Type B pancreatic cell (in vitro differentiated cells): ENCODE measurements at places on chromosomes 5 and 9.

- no peak overlapping the region for H3K4me3 ChIP-seq
- no peaks in the 10 kb centered on the region for H3K27me3 ChIP-seq
- H3K27ac ChIP-seq: no peak overlapping the region
- no peaks in the 10 kb centered on the region for H3K36me3 ChIP-seq
- no peak for DNase-seq
- peaks cover 5% of the 10 kb centered on the region for H3K4me1 ChIP-seq
These were observed 144.4 kb downstream of the COMMD10 start for GRCh38 chr5:116229131-116229689.

DNA sequence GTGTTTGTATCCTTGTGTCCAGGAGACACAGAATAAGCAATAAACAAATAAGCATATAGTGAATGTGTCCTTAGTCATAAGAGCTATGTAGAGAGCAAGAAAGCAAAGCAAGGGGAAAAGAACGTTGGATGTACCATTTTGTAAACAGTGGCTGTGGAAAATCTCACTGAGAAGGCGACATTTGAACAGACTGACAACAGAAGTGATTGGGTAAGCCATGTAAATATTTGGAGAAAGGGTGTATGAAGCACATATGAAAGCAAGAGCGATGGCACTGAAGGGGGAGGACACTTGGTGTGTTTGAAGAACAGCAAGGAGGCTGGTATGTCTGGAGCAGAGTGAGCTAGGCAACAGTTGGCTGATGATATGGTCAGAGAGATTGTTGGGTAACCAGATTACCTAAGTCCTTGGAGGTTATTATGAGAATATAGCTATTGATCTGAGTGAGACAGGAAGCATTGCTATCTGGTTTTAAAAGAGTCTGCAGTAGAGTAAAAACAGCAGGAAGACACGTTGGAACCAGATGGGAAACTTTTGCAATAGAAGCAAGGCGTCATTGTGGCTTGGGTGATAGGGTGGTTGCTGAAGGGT lies 115.5 kb upstream of the IL7R start:
- H3K36me3 ChIP-seq: no peaks in the 10 kb centered on the region
- no peak overlapping the region for H3K27ac ChIP-seq
- DNase-seq: no peak
- no peak overlapping the region for H3K4me3 ChIP-seq
- H3K27me3 ChIP-seq: no peaks in the 10 kb centered on the region
- no peaks in the 10 kb centered on the region for H3K4me1 ChIP-seq

- peaks cover 2% of the 10 kb centered on the region for H3K27me3 ChIP-seq
- H3K4me3 ChIP-seq: no peak overlapping the region
- DNase-seq: no peak
- no peak overlapping the region for H3K27ac ChIP-seq
- no peaks in the 10 kb centered on the region for H3K36me3 ChIP-seq
These were observed 6.4 kb upstream of the ARL14EPL start for GRCh38 chr5:116025866-116026265.

- H3K27me3 ChIP-seq: peaks cover 10% of the 10 kb centered on the region
- H3K4me1 ChIP-seq: peaks cover 3% of the 10 kb centered on the region
- no peak overlapping the region for H3K27ac ChIP-seq
- H3K36me3 ChIP-seq: no peaks in the 10 kb centered on the region
- no peak overlapping the region for H3K4me3 ChIP-seq
These were observed 26.4 kb upstream of the RNF130 start for GRCh38 chr5:180097926-180098325.

GRCh38 chr9:35906923-35907699 lies 1.1 kb downstream of the HRCT1 start:
- peak overlapping the region; percentile 79 for H3K27ac ChIP-seq
- H3K36me3 ChIP-seq: no peaks in the 10 kb centered on the region
- no peak overlapping the region for H3K4me3 ChIP-seq
- H3K4me1 ChIP-seq: peaks cover 40% of the 10 kb centered on the region
- DNase-seq: no peak

DNA sequence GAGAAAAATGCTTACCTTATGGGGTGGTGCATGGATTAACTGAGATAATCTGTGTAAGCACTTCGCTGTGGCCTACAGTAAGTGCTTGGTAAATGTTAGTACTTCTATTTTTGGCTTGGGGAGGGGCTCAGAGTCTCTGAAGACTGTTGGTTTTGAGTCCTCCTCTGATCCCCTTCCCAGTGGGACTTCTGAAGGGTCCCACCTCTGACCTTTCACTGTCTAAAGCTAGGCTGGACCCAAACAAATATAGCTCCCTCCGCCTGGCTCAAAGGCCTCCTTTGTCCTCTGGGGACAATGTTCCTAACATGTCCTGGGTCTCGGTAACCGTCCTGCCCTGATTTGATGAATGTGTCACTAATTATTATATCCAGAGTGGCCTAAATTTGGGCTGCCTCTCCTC lies 34.8 kb downstream of the CAMK2A start:
- H3K27me3 ChIP-seq: no peaks in the 10 kb centered on the region
- H3K27ac ChIP-seq: peak overlapping the region; percentile 11
- H3K36me3 ChIP-seq: no peaks in the 10 kb centered on the region
- H3K4me1 ChIP-seq: peaks cover 35% of the 10 kb centered on the region

DNA sequence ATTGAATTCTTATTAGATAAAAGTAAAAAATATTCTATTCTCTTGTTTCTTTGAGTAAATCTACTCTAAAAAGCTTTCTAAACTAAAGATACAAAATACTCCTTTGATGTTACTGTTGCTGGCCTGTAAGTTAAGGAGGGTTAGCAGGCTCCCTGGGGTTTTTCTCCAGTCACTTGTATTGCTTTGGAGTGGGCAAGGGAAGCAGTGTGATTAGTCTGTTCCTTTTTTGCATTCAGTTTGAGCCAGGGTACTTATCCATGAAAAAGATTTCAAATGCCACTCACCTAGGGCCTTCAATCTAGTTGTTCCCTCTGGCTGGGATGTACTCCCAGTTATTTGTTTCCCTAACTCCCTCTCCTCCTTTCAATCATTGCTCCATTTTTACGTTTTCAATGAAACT lies 256.2 kb upstream of the SMC2 start:
- no peaks in the 10 kb centered on the region for H3K36me3 ChIP-seq
- no peak for DNase-seq
- H3K4me1 ChIP-seq: no peaks in the 10 kb centered on the region
- H3K27me3 ChIP-seq: no peaks in the 10 kb centered on the region
- no peak overlapping the region for H3K4me3 ChIP-seq
